ENCODE measurements at places on chromosomes 11 and 22.

GRCh38 chr11:94664346-94664745 lies 97.2 kb downstream of the PIWIL4 start:
- DNase-seq = peak; percentile 23

GRCh38 chr11:45110562-45110961 lies 35.9 kb upstream of the PRDM11 start:
- peak; percentile 87 for DNase-seq

DNA sequence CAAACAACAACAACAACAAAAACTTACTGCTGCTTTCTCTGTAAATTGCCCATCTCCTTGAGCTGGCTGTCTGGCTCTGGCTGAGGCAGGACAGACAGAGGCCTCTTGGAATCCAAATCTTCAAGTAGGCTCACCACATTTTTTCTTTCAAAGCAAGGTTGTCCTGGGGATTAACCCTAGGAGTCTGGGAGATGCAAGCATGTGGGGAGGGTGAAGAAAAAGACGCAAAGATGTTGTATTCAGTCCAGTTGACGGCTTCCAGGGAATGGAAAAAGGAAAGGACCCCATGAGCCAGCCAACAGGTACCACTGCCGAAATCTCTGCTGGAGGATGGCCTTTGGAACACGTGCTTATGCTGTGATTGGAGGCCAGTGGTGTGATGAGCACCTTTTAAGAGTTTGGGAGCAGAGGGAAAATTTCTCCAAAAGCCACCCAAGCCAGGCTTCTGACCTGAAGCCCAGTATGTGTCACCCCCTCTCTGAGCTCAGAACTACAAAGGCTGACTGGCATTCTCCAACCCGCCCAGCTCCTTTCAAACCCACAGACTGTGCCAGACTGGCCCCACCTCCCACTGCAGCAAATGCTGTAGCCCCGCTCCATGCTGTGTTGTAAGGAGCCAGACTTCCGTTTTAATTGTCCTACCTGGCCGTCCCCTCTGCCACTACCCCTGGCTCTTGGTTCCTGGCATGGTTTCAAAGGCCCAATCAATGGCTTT lies 10.8 kb downstream of the BLID start:
- no peak for DNase-seq

DNA sequence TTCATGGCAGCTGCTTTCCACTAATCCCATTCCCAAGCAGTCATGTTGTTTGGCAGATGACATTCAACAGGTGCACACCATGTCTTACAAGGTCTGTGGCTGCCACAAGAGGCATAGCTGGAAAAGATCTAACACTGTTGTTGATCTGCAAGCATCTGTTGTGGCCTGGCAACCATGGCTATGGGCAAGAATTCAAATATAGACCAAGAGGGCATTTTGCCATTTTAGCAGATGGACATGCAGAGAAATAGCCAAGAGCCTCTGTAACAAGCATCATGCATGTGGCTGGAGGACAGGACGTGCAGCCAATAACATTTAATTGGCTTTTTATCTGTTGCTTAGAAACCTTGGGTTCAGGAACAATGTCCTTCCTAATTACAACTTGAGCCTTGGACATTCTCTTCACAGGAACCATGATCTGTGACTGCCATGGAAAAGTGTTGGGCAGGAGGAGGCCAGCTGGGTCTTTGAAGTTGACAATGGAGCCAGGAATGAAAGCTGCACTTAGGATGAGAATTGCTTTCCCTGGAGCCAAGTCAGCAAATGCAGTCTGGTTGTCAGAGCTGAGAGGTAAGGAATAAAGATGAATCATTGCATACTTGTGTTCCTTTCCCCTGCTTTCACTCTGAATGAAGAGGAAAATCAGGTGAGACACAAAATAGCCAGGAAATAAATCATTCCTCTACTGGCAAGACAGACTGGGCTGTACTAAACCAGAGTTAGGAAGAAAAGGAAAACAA lies 113.6 kb upstream of the ANO5 start:
- no peak for DNase-seq

- DNase-seq = peak; percentile 15
These were observed 19.4 kb upstream of the CTSD start for GRCh38 chr11:1782831-1783724.

- no peak for DNase-seq
These were observed 11.6 kb upstream of the OOSP4B start for GRCh38 chr11:60005360-60005759.

DNA sequence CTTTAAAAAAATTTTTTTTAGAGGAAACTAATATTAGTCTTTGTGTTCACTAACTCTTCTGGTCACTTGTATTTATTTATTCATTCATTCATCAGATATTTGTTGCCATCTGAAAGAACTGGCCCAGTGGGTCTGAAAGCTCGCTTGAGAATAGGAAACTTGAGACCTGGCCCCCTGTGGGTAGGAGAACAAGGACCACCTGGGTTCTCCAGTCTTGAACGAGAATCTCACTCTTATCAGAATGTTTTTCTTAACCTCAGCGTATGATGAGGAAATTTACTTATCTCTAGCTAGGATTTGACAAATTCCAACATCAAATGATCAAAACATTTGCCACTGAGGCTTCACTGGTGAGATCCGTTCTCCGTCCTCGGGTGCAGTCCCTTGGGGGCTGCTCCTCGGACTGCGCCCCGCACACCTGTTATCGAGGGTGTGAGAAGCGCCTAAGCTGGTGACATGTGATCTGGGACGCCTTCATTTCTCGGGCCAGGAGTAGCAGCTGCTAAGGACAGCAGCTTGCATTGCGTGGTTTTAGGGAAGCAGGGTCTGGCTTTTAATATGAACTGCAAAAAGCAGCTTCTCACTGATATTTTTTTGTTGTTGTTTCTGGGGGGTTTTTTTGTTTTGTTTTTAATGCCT lies 6.3 kb downstream of the C22orf31 start:
- no peak for DNase-seq

DNA sequence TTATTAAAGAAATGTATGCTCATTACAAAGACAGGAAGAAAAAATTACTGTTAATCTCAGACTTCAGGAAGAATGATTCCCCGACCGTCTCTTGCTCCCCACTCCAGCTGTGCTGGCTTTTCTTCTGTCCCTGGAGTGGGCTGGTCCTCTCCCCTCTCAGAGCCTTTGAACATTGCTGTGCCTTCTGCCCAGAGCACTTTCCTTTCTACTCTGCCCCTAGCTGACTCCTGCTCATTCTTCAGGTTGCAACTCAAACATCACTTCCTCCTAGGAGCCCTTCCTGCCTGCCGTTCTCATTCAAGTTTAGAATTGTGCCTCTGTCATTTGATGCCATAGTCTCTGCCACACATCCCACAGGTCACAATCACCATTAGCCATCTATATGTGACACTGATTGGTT lies 329.5 kb downstream of the MIAT start:
- no peak for DNase-seq

DNA sequence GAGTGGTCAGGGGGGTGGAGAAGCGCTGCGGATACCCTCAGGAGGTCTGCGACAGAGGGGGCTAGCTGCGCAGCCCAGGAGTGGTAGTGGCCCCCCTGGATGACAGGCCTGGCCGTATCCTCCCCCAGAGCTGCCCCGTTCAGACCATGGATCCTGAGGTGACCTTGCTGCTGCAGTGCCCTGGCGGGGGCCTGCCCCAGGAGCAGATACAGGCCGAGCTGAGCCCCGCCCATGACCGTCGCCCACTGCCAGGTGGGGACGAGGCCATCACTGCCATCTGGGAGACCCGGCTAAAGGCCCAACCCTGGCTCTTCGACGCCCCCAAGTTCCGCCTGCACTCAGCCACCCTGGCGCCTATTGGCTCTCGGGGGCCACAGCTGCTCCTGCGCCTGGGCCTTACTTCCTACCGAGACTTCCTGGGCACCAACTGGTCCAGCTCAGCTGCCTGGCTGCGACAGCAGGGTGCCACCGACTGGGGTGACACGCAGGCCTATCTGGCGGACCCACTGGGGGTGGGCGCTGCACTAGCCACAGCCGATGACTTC lies 505 bp downstream of the NUDT22 start:
- peak; percentile 21 for DNase-seq

- DNase-seq = no peak
These were observed 124.1 kb upstream of the CSNK2A3 start for GRCh38 chr11:11476971-11477645.

DNA sequence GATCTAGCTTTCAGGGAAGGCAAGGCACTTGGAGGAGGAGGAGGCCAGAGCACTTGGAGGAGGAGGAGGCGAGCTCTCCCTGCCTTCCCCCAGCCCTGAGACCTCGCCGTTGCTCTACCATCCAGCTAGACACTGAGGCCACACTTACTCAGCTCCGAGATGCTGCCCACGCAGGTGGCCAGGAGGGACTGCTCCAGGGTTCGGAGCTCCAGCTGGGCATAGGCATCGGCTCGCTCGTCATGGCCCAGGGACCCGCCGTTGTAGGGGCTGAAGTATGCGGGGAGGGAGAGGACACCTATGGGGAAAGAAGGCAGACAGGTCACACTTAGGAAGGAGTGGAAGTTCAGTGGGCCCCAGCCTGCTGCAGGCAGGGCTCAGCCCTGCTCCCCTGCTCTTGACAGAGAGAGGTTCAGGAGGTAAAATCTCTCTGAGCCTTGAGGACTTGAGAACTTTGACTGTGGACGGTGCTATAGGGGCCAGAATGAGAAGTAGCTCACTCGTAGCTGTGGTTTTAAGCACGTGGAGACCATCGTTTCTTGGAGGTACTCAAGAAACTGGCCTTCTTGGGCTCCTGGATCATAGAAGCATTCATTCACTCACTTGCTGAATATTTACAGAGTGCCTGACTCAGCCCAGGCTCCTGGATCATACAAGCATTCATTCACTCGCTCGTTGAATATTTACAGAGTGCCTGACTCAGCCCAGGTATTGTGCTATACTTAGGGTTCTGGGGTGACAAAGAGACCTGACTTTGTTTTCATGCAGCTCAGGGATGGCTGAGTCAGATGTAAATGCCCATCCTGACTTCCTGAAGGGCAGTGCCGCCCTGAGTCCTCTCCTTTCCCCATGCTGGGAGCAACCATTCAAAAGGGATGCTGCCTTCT lies 99.2 kb downstream of the NAT10 start:
- no peak for DNase-seq

GRCh38 chr11:97683733-97684132 lies 1293.9 kb downstream of the JRKL start:
- no peak for DNase-seq

DNA sequence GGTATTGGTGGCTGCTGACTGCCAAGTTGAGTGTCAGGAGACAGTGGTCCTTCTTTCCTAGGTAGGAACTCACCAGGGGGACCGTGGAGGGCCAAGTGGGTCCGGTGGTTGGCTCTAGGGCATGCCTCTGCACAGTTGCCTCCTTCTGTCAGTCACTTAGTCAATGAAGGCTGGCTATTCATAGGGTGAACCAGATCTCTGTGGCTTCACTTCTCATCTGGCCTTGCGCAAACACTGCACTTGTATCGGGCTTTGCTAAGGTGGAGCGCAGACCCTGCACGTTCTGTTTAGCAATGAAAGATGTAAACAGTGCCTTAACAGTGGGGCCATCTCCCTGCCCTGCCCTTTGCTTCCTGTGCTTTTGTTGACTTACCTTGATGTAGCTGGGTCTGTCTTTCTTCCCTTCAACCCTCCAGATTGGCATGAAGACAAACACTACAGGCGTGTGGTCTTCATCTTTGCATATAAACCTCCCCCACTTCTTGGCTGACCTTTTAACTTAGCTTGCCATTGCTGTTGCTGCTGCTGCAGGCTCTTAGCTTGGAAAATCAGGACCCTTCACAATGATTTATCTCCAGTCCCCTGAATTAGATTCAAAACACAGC lies 6.7 kb upstream of the SORL1-AS1 start:
- no peak for DNase-seq

DNA sequence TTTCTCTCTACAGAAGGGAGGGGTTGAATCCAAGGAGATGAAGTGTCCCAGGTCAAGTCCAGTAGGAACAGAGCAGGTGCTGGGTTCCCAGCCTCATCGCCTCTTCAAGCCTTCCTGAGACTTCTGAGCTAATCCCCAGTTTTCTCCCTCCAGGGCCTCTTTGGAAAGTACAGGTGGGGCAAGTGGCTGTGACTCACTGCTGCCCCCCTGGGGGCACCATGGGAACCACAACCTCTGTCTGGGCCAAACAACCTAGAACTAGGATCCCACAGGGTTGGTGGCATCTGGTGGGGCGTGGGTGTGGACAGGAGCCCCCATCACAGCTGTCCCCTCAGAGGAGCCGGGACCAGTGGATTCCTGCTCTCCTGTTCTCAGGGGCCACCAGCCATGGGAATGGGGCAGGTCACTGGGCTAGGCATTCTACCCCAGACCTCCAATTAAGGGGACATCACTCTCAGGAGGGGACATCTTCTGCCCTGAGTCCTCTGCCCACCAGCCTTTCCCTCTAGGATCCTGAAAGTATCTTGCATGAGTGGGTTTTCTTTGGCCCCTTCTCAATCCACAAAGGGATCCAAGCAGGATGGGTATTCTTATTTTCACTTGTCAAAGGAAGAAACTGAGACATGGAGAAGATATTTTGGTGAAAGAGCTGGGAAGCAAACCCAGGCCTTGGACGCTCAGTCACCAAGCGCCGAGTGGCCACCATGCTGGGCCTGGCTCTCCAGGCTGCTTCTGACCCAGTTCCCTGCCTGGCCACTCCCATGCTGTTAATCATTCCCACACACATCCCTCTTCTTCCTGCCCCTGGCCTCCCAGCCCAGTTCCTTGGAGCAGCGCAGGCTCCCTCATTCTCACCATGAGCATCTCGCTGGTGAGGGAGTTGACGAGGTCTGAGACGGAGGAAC lies 23.8 kb downstream of the LRRC10B start:
- DNase-seq = peak; percentile 58

DNA sequence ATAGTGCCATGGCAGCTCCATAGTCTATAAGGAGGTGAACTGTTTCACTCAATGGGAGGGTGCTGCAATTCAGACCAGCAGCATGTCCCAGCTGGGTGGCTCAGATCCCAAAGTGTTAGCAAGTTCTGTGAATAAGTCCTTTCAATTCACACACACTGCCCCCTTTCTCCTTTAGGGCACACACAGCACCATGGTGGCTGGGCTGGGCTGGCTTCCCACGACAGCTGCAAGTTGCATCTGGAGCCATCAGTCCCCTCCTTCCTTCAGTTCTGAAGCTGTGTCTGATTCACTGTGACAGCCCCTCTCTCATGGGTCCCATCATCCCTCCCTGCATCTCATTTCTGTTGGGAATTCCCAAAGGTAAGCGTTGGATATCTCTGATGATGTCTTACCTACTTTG lies 324.1 kb upstream of the NCAM1 start:
- DNase-seq = no peak

DNA sequence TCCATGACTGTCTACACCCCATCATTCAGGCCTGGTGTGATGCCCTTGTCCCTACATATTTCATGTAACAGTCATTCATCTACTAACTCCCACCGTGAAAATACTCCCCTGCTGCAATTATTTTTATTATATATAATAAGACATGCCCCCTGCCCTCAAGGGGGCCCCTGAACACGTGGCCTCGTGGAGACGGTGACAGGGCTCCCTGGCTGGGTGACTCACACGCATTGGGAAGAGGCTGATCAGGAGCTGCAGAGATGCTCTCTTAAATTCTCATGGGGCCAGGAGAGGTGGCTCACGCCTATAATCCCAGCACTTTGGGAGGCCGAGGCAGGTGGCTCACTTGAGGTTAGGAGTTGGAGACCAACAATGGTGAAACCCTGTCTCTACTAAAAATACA lies 88.6 kb downstream of the ST3GAL4 start:
- DNase-seq = no peak

- no peak for DNase-seq
These were observed 37.6 kb downstream of the TPBGL start for GRCh38 chr11:75277991-75278790.

GRCh38 chr11:47725442-47726117 lies 10.4 kb upstream of the AGBL2 start:
- no peak for DNase-seq
